ENCODE measurements at places on chromosomes 4 and X. TPM values are rescaled to one million over a fixed set of nuclear protein-coding genes. Genes with fewer than 3 reads are reported as not detected.

Gene TCEAL3
- total RNA-seq: 24.1 TPM

Gene CXCL10
- not detected for total RNA-seq

Gene COX7B2
- not detected for total RNA-seq

Gene PF4V1
- not detected for total RNA-seq

Gene PRDM8
- total RNA-seq: 1.5 TPM

Gene SOX3
- not detected for total RNA-seq

Gene NAP1L3
- 0.47 TPM for total RNA-seq

Gene MAGEC2
- 2.3 TPM for total RNA-seq

DNA sequence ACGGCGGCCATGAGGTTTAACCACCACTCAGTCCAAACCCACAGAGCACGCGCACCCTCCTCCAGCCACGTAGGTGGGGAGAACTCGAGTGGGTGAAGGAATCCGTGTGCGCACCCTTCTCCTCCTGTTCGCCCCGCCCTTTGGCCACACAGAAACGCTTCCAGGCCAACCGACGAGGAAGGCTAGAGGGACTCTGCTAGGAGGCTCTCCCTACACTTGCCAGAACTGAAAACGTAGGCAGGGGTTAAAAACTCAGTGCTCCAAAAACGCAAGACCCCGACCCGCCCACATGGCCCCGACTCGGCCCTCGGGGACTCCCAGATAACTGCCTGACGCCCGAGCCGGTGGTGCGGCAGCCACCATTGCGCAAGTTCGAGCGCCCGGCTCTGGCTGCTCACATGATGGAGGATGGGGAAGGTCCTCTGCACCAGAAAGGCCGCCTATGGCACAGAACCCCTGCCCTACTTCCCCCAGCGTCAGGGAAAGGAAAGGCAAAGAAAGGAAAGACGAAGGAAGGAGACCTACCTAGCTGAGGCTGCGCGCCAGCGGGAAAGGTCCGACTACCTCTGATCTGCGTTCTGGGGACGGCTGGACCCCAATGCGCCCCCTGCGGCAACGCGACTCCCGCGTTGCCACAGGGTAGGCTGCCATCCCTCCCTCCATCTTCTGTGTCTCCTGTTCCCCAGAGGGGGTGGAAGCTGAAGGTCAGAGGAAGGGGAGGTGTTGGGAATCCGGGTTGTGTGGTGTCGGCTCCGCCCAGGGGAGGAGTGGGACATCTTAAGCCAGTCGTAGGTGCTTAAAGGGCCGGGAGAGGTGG lies 201.9 kb upstream of the AGTR2 start:
- peak; percentile 92 for DNase-seq

- DNase-seq: no peak
Measured at GRCh38 chrX:15468036-15468435, 25.1 kb downstream of the PIR start.

GRCh38 chr4:152713951-152714705 lies 34.3 kb upstream of the TMEM154 start:
- no peak for DNase-seq

- no peak for DNase-seq
Measured at GRCh38 chr4:47713129-47713834, 124.6 kb downstream of the CORIN start.

DNA sequence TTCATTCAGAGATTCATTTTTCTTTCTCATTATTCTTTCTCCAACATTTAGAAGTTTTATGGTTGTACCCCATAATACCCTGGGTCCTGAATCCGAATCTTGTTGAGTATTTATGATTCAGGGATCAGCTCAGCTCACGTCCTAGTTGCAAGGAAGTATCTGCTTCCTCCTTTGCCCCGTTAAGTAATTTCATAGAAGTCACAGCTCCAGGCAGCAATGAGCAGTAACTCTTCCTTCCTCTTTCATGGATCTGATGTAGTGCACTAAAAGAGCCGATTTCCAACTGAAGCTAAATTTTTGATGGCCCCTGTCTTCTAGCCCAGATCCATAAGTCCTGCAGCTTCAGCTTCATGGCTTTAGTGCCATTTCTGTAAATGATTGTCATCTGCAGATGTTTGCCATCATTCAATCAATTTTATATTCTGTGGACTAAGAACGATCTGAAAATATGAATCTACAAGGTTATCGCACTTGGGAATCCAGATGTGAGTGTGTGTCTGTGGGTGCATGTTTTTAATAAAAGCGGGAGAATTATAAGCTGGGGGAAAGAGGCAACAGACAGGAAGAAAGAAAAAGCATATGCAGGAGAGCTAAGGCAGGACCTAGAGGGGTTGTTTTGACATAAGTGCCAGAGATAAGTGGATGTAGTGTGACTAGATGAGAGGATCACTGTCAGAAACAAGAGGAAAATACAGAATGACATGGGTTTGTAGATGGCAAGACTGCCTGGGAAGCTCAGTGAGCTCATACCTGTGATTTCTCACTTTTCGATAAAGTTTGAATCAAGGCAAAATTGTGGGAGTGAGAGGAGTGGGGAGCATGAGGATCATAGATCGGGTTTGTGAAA lies 17.5 kb downstream of the VEGFD start:
- DNase-seq: no peak

GRCh38 chr4:114384629-114385028 lies 214.0 kb upstream of the UGT8 start:
- DNase-seq: peak; percentile 22

DNA sequence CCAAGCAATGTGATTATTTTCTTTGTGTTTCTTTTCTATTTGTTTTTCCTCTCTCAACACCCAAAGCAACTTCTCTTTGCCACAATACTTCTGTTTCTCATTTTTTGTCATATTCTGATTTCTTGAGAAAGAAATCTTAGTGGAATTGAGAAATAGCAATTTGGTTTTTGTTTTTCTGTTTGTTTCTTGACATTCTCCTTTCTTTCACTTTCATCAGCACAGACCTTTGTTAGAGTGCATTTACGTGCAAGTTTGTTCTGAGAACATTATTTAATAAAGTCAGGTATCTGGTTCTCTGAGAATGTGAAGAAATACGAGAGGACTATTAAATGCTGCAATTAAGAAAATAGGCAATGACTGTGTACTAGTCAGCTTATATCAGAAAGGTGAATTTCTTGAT lies 608.1 kb upstream of the AADAT start:
- no peak for DNase-seq

DNA sequence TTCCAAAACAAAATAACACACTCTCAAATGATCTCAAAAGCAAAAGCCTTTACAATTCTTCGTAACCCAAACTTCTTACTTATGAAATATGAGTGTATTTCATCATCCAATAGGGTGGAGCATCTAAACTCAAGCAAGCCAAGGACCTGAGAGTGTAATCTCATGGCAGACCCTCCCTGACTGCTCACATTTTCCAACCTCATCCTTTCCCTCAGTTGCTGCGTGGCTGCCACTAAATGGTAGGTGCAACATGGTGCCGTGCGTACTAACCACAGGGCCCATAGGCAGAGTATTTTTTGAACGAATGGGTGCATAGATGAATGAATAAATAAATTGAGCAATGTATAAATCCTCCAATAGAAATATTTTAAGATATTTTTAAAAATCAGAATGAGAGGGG lies 45.4 kb downstream of the TTC29 start:
- no peak for DNase-seq

DNA sequence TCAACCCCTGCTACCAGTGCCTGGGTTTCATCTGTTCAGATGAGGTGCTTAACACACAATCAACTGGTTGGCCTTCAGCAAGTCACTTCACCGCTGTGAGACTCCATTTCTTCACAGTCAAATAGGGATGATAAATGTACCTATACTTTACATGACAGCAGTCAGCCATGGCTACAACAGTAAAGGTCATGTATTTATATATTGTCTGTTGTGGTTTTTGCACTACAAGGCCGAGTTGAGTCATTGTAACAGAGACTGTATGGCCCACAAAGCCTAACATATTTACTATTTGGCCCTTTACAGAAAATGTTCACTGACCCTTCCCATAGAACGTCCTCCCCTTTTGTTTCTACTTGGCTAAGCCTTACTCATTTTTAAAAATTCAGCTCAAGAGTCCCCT lies 404.6 kb upstream of the F9 start:
- DNase-seq: no peak

- DNase-seq: no peak
Measured at GRCh38 chr4:48078425-48078824, 55.6 kb downstream of the TXK start.

DNA sequence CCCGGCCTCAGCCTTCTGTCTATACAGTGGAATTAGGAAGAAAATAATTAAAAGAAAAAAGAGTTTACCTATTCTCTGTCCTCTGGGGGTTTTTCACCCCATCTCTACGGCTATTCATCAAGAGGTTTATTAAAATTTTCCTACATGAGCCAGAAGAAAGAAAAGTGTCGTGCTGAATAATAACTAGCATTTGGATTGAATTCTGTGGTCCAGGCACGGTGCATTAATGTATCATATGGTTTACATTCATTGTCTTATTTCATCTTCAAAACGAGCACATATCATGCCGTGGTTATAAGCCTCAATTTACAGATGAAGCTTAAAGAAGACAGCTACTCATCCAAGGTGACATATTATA lies 5.4 kb upstream of the NAA15 start:
- no peak for DNase-seq

- no peak for DNase-seq
Measured at GRCh38 chr4:94519925-94520789, 68.4 kb downstream of the PDLIM5 start.

GRCh38 chr4:108685036-108685686 lies 34.8 kb downstream of the OSTC start:
- no peak for DNase-seq

DNA sequence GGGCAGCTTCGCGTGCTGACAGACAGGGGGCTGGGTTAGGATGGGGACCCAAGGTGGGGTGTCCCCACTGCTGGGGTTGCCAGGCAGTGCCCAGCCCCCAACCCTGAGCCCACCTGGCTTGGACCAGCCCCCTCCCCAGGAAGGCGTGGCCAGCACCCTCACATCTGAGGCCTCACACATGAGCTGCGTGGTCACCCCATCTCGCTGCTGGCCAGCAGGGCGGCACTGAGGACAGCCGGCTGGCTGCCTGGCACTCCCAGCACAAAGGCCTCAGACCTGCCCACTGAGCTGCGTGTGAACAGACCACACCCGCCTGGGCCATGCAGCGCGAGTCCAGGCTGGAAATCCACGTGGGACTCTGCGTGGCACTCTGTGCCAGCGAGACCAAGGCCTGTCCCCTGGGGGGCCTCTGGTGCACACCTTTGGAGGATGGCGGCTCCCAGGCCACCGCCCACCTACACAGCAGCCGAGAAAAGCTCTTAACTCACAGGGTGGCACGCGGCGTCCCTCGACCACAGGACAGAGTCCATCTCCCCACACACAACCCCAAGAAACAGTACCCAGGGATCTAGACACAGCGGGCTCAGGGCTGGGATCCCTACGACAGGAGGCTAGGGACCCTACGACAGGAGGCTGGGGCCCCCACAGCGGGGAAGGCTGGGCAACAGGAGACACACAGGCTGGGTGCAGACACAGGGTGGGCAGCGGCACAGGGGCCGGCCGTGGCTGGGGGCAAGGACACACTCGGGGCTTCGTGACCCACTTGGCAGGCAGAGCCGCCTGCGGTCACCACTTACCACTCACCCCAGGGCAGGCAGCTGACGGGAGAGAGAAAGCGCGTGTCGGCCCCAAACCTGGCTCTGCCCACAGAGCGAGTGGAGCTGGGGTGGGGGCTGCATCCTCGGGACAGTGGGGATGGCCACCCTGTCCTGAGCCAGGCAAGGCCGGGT lies 9.8 kb downstream of the DGKQ start:
- DNase-seq: no peak

DNA sequence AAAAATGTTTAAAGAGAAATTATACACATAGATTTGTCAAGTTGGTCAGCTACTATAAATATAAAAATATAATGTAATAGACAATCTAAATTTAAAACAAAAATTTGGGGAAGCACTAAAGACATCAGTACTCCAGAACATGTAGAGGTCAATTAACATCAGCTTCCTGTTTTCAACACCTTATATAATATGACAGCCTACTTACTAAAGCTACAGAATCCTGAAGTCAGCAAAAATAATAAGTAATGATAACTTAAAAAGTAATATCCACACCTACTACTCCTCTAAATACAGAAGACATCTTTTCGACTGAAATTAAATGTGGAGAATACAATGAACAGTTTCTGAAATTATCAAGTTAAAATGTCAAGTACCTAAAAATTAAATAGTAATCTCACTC lies 118.6 kb downstream of the LRBA start:
- no peak for DNase-seq

DNA sequence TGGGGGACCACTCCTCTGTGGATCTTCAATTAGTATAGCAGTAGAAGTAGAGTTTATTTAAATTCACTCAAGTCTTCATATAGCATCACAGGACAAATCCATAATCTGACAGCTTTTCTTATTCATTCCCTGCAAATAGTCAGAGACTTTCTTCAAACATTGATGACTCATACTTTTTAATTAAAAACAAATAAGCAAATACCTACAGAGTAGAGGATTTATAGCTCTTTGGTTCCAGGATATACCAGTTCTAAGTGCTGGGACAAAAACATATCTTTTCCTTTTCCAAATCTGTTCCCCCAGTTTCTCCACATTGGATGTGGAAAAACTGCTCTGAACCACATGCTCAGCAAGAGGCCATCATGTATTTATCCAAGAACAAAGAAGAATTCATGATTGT lies 24.1 kb downstream of the EMCN start:
- DNase-seq: no peak

- no peak for DNase-seq
Measured at GRCh38 chr4:152819026-152819645, 39.4 kb downstream of the ARFIP1 start.

- DNase-seq: no peak
Measured at GRCh38 chr4:8820178-8821102, 51.2 kb downstream of the HMX1 start.

All from SJCRH30 (cell line).